ENCODE measurements at places on chromosomes 13 and 19.
A peak's percentile ranks its signal among the peaks of the same experiment; 100 is the strongest.

- peak; percentile 68 for DNase-seq
Measured at GRCh38 chr13:106376401-106377112, 158.9 kb downstream of the EFNB2 start.

- no peak for DNase-seq
Measured at GRCh38 chr13:27076421-27076820, 95.2 kb downstream of the USP12 start.

DNA sequence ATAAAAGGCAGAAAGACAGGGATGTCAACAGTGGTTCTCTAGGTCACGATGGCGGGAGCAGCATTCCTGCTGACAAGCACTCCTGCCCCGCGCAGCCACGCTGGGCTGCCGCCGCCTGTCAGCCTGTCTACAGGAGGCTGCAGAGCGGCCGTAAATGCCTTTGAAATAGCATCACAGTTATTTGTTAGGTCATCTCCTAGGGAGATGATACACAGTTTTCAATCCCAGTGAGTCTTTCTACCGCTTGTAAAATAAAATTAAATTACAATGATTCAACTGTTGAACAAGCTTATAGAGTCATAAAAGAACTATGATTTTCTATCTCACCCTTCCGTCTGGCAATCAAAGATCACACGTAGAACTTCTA is 7.3 kb upstream of the SLC7A9 start:
- DNase-seq, result no peak

GRCh38 chr19:14768001-14768400 is 10.4 kb downstream of the ADGRE2 start:
- no peak for DNase-seq

- no peak for DNase-seq
Measured at GRCh38 chr13:78777976-78778375, 119.0 kb upstream of the OBI1 start.

DNA sequence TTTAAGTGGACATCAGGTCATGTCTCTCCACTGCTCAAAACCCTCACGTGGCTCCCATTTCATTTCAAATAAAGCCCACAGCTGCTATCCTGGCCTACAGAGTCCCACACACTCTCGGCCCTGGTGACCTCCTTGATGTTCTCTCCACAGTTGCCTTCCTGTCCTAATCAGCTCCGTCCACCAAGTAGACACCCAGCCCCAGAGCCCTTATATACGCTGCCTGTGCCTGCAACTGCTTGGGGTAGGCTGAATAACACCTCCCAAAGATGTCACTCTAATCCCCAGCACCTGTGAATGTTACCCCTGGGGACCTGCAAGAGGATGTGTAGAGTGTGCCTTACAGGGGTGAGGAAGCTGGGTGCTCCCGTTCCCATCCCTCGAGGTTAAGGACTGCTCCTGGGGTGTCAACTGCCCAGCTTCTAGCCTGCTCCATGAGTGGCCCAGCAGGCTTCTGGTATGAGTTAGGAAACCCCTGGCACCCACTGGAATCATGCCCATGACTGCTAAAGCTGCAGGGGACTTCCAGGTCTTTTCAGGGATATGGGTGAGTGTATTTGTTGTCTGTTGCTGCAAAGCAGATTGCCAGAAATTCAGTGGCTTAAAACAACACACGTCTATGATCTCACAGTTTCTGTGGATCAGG is 6.0 kb downstream of the FAM187B start:
- DNase-seq, result no peak

- DNase-seq, result no peak
Measured at GRCh38 chr13:53694814-53695532, 666.4 kb downstream of the OLFM4 start.

- no peak for DNase-seq
Measured at GRCh38 chr19:3058009-3058820, 4.1 kb downstream of the TLE5 start.

DNA sequence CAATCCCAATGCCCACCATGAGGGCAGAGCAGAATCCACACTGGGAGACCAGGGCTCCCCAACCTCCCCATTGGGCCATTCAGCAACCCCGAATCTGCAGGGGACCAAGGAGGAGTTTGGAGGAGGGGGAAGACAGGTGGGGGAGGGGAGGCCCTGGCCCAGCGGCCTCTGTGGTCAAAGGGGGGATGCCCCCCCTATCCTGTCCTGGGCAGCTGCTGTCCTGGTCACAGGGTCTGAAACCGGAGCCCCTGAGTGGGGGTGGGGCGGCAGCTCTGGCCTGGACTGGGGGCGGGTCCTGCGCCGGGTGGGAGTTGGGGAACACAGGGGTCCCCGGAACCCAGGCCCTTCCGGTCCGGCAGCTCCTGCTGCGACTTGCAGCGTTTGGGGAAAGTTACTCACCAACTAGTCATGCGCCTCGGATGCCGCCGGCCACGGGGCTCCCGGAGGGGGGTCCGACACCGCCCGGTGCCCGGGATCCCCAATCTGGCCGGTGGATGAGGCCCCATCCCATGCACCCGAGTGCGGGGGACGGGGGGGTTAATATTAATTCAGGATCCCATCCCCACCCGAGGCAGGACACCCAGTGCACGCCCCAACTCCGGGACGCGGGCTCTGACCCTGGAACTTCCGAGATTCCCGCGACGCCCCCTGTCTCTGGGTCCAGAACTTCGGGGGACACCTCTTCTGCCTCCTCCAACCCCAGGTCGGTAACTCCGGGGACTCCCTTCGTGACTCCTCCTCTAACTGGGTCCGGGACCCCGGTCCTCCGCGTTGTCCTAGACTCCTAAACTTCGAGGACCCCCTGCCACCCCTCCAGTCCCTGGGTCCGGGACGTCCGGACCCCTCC is 872 bp downstream of the HOMER3 start:
- DNase-seq, result no peak

- DNase-seq, result peak; percentile 64
Measured at GRCh38 chr19:11560404-11561051, 1.5 kb upstream of the ELOF1 start.

GRCh38 chr19:18109341-18109732 is 11.8 kb downstream of the MAST3 start:
- DNase-seq, result no peak

DNA sequence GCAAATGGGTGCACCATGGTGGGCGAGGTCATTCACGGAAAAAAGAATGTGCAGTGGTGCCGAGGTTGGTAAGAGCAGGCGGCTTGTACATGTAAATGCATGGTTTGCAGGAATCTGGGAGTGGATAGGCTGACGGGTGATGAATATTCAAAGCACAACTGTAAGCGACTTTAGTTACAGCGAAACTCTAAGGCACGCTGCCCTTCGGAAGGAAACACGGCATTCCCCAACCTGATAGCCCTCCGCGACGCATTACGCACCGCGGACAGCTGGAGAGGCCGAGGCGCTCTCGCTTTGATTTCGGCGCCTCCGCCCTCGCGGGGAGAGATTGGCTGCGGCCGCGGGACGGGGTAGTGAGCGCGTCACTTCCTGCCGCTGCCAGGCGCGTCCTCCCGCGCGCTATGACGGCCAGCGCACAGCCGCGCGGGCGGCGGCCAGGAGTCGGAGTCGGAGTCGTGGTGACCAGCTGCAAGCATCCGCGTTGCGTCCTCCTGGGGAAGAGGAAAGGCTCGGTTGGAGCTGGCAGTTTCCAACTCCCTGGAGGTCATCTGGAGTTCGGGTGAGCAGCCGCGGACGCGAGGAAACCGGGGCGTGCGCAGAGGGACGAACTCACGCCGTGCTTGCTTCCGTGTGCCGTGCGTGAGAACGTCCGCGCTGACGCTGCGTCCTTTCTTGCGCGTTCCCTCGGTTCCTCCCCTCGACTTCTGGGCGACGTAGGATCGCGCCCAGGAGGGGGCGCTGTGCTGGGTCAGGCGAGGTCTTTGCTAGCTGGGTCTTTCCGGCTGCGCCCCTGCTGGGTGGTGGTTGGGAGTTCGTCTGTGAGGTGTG is at the start of gene NUDT15:
TSS of gene NUDT15 (plus strand) at position 381 of the 828 bp plus-strand sequence. CDS start at position 402, 21 bp downstream.
- DNase-seq, result peak; percentile 96

DNA sequence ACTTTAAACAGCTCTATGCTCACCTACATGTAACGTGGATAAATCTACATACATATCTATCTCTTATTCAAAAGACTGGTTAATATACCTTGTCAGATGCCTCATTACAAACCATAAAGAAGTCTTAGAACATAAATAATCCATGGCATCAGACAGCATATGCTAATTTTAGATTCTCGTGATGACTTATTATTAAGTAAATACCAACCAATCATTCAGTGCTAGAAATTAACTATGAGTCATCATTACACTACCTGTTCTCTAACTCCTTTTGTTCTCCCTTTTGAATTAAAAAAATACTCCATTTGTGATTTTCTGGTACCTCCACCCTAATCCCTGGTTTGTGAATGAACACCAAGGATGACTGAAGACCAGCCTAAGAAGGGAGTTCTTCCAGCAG is 754.3 kb upstream of the ARGLU1 start:
- no peak for DNase-seq

DNA sequence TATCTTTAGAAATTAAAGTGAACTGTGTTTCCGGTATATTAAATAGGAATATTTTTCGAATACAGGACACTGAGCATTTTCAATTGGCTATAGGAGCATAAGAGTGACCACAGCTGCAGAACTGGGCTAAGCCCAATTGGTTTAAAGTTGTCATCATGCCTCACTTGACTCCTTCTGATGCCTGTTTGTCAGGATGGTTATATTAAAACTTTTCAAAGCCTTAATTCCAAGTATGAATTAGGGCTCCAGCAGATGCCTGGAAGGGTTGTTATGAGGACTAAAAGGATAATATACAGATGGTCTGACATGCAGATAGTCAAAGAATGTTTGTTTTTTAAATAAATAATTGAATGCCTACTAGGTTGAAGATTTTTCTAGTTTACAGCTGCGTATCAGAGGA is 100.0 kb downstream of the LMO7 start:
- no peak for DNase-seq

DNA sequence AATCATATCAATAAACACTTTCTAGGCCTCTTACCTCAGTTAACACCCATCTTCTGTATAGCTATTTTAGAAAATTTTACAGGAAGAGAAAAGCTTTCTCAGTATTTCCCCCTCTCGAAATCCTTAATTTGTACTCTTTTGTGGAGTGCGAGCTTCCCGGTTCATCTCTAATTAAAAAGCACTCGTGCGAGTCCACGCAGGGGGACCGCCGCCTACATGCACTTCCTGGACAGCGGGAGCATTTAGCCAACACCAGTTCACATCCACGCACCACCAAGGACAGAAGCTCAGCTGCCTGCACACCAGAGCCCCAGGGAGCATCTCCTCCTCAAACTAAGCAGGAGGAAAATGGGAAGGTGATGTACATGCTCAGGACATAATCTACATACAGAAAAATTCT is 60.0 kb downstream of the RASA3 start:
- DNase-seq, result no peak

DNA sequence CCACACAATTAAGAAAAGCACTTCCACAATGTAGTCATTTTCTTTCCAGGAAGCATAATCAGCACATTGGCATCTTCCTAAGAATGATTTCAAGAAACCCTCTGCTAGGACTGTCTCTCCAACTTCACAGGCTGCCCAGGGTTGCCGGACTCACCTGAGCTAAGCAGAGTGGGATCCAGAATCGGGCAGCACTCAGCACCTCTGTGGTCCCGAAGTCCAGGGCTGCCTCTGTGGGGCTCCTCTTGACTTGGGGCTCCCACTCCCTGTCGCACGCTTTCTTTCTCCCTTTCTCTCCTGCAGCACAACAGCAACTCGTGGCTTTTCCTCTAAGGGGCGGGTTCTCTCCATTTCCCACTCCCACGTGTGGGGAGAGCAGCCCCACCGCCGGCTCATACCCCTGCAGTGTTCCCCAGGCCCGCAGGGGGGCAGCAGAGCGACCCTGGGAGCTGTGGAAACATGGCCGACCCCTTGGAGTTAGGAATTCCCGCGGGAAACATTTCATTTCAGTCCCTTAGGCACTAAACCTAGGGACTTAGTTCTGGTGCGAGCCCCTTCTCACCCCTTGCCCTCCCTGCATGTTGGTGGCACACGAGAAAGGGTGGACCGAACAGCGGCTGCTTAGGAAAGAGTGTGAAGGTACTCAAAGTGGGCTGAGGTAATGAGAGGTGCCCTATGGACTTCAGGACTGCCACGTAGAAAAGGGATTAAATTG is at the start of gene TMEM272:
TSS of gene TMEM272 (minus strand) at position 316 of the 712 bp plus-strand sequence. CDS start 6,647 bp downstream, outside the sequence.
- peak; percentile 77 for DNase-seq

DNA sequence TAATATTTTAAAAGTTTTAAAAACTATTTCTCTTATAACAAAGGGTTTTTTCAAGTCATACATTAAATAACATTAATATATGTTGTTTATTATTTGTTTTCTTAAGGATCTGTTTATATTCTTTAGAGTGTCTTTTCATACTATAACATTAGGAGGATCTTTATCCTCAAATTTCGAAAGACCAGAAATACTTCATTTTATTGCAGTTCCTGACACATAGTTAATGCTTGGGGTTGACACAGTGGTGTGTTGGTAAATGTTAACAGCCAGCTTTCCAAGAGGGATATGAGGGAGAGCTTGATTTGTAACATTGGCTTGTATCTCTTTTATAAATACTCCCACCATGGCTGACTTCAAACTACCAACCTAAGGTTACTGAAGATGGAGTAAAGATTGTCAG is 126.6 kb upstream of the KLF5 start:
- DNase-seq, result no peak

GRCh38 chr13:60765700-60766411 is 368.8 kb downstream of the TDRD3 start:
- DNase-seq, result peak; percentile 50

DNA sequence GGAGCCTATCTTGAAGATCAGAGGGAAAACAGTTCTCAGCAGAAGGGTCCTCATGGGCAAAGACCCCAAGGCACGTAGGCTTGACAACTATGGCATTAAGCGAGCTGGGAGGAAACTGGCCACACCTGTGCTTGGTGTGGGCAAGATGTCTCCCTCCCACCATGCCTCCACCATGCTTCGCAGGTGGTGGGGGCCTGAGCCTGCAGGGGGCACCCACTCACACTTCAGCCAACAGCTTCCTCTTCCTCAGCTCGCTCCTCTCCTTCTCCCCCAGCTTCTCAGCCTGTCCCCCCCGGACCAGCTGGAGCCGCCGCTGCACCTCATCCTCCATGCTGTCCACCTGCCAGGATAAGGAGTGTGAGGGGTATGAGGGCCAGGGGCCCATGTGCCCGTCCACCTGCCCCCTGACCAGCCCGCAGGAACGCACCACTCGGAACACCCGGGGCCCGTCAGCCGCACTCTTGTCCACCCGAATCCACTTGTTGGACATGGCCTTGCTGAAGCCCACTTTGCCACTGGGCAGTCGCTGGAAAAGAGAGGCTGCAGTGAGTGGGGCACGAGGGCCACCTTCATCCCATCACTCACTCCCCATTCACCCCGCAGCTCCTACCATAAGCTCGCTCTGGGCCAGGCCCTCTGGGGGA is 3.4 kb downstream of the FARSA start:
- DNase-seq, result no peak

DNA sequence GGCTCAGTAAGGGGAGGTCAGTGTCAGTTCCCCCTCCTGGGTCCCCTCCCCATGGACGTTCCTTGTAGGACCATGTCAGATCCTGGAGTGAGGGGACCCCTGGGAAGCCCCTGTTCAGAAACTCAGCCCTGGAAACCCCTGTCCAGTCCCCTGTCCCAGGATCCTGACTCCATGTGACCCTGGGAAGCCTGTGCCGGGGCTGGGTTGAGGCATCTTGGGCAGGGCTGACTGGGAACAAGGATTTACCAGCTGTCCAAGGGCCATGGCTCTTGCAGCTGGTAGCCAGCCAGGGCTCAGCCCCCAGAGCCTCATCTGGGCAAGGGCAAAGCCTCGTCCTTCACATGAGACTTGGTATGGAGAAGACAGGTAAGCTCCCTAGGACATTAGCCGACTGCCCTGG is 25.1 kb downstream of the CEACAM4 start:
- no peak for DNase-seq

All from putamen (tissue), 1 donor.